ENCODE measurements at places on chromosomes 7 and 10.

DNA sequence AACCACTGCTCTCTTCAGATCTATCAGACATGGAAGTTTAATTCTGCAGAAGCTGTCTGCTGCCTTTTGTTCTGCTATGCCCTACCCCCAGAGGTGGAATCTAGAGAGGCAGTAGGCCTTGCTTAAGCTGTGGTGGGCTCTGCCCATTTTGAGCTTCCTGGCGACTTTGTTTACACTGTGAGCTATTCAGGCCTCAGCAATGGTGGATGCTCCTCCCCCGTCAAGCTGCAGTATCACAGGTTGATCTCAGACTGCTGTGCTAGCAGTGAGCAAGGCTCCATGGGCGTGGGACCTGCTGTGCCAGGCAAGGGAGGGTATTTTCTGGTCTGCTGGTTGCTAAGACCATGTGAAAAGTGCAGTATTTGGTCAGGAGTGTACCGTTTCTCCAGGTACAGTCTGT is 45.1 kb upstream of the CDK14 start:
- no peak for DNase-seq

GRCh38 chr10:7185367-7185690 is 225.5 kb downstream of the SFMBT2 start:
- no peak for DNase-seq

DNA sequence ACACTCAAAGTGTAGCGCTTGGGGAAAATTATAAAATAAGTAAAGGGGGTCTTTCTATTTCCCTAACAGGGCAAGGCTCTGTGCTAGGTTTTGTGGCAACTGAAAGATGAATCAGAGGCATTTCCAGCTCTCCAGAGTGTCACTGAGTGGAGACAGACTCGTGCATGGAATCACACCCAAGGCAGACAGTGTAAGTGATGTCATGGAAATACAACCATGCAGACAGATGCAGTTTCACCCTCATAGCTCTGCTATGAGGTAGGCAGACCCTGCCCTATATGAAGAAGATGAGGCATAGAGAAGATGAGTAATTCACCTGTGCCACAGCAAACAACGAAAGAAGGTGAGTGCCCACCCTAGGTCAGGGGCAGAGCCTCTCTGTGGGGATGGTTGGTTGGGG is 57.2 kb upstream of the PITRM1 start:
- no peak for DNase-seq

GRCh38 chr10:92857904-92858514 is 9.7 kb downstream of the EXOC6 start:
- DNase-seq: no peak

GRCh38 chr10:111200505-111201186 is 123.8 kb downstream of the ADRA2A start:
- DNase-seq: no peak

GRCh38 chr7:15566476-15566875 is 4.7 kb upstream of the AGMO start:
- DNase-seq: no peak

- DNase-seq: no peak
Observed at GRCh38 chr10:71070741-71071140, 141.6 kb upstream of the UNC5B start.

GRCh38 chr10:113476673-113477072 is 76.2 kb upstream of the HABP2 start:
- no peak for DNase-seq

DNA sequence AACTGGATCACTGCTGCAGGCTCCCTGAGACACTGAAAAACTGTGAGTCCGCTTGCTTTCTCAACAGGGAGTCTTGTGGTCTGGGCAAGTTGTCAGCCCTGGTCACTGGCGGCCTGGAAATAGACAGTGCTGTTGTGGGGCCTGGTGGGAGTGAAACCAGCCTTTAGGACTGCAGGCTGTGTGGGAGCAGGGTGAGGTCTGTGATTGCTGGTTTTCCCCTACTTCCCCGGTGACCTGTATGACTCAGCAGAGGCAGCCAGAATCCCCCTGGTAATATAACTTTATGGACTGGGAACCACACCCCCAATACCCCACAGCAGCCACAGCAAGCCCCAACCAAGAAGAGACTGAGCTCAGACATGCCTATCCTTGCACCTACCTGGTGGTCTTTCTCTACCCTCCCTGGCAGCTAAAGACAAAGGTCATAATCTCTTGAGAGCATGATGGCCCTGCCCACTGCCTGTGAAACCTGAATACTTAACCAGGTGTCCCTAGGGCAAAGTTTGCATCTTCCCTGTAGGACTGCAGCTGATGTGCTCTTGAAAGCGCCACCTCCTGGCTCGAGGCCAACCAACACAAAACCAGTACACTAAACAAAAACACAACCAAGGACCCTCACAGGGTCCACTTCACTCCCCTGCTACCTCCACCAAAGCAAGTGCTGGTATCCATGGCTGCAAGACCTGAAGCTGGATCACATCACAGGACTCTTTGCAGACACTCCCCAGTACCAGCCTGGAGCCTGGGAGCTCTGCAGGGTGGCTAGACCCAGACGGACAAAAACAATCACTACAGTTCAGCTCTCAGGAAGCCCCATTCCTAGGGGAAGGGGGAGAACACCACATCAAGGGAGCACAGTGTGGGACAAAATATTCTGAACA is 7.2 kb upstream of the ADAM22 start:
- peak; percentile 31 for DNase-seq

DNA sequence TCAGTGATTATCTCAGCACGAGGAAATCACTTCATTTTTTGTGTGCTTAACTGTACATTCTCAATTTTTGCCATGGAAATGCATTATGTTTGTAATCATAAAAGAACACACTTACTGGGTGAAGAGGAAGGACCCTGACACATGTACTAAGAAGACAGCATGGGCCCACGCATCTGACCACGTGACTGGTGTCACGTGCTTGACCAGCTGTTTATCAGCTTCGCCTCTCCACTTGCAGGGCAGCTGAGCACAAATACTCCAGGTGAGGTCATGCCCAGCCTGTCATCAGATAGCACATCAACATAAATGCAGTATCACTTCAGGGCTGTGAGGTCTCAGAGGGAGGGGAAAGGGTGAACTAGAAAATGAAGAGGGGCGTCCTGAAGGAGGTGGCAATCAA is 179.8 kb downstream of the EBF3 start:
- DNase-seq: peak; percentile 14

DNA sequence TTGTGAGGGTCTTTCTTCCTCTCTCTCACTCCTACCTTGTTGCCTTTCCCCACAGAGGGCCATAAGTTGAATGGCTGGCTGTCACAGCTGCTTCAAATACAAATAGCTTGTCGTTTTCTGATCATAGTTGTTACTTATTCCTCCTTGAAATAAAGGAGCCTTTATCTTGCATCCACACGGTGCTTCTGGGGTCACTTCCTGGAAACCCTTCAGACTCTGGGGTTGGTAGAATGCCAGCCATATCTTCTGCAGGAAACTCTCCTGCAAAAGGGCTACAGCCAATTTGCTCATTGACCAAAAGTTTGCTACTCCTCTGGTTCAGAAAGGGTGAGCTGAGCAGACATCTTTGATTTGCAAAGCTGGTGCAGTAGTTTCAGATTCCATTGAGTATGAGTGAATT is 70.4 kb downstream of the FAM185A start:
- DNase-seq: no peak

GRCh38 chr7:42395607-42396006 is 158.6 kb upstream of the GLI3 start:
- no peak for DNase-seq

- DNase-seq: no peak
Observed at GRCh38 chr10:17847585-17848296, 38.6 kb downstream of the MRC1 start.

DNA sequence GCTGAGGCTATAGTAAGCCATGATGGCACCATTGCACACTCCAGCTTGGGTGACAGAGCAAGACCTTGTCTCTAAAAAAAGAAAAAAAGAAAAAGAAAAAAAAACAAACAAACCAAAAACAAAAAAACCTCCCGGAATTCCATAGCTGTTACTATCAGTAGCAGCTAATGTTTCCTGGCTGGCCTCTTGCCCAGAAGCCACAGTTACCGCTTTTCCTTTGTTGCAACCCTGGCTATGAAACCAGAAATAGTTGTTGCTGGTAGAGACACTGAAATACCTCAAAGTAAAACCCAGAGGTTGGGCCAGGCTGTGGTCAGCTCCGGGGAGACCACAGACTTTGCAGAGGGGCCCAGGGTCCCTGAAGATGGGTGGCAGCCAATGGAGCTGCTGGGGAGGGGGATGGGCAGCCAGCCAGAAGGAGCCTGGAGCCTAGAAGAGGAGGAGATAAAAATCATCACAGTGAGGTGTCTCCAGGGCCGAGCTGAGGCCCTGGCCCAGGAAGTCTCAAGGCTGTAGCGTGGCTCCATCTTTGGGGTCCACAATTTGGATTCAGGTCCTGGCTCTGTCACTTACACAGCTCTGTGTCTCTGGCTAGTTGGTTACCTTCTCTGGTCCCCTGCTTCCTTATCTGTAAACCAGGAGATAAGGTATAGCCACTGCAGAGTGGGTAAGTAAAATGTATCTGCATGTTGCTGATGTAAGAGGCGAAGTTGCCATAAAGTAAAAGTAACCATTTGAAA is 3.4 kb upstream of the CHST12 start:
- peak; percentile 94 for DNase-seq

GRCh38 chr10:51718804-51719291 is 19.5 kb upstream of the CSTF2T start:
- no peak for DNase-seq

GRCh38 chr10:49585387-49585786 is 24.7 kb upstream of the SLC18A3 start:
- DNase-seq: no peak

DNA sequence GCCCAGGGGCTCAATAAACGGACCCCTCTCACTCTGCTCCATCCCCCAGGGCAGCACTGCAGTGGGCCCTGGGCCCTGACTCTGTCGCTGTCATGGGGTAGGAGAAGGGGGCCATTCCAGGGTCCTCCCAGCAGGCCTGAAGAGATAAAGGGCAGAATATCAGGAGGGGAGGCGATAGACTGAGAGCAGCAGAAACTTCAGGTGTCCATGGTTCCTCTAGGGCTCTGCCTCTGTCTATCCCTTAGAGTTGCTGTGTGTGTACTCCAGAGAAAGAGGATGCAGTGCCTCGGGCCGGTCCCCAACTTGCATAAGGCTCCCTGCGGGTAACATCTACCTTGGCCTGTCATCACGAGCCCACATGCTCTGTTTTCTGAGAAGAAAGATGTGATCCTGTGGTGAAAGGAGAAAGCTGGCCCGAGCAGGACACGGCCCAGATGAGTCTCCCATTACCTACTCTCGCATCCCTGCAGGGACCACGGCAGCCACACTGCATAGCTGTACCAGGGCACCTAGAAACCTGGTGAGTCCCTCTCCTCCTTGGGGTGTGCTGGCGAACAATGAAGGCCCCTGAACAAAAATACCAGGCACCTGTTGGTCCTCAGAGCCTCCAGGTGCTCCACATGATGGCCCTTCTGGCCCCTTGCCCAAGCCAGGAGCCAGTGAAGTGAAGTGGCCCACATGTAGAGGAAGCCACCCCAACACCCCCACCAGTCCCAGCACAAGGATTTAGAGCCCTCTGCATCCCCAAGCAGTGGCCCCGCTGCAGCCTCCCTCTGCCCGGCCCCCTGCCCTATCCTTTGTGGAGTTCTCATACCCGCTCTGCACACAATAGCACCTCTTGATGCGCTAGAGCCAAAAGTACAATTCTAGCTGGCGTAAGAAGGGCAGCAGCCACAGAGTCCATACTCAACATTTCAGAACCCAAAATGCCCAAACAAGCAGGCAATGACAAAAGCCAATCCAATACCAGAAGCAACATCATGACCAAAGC is 106.8 kb downstream of the ARHGAP22 start:
- no peak for DNase-seq

- DNase-seq: no peak
Observed at GRCh38 chr7:148615085-148615730, 24.6 kb downstream of the C7orf33 start.

GRCh38 chr10:97648562-97649404 is 8.3 kb downstream of the PI4K2A start:
- no peak for DNase-seq

DNA sequence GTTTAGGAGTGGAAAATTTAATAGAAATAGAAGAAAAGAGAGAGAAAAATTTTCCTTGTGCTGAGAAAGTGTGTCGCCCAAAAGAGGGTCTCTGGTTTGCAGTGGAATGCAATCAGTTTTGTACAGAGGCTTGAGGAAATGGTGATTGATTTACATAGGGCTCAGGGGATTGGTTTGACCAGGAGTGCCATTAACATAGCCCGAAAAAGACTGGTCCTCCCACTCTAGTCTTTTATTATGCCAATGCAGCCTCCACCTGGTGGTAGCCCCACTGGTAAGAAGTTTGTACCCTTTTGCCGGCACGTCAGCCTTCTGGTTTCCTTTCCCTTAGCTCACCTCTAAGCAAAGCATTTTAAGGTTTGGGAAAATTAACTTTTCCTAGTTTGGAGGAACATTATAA is 885.3 kb downstream of the XPNPEP1 start:
- DNase-seq: no peak

DNA sequence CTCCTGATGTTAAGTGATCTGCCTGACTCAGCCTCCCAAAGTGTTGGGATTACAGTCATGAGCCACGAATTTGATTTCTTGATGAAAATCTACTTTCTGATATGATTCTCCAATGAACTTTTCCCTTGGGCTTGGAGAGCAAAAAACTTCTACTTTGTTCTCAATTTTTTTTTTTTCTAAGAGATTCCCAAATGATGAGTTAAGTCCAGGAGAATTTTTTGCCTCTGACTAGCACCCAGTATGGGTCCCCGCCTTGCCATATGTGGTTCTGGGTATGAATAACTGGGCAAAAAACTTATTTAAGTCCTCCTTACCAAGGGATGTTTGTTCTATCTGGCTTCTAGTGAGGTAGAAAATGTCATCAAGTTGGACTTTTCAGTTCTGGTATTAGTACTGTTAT is 147.9 kb upstream of the LYZL1 start:
- DNase-seq: no peak

- DNase-seq: no peak
Observed at GRCh38 chr10:42776681-42777080, 5.9 kb upstream of the BMS1 start.

DNA sequence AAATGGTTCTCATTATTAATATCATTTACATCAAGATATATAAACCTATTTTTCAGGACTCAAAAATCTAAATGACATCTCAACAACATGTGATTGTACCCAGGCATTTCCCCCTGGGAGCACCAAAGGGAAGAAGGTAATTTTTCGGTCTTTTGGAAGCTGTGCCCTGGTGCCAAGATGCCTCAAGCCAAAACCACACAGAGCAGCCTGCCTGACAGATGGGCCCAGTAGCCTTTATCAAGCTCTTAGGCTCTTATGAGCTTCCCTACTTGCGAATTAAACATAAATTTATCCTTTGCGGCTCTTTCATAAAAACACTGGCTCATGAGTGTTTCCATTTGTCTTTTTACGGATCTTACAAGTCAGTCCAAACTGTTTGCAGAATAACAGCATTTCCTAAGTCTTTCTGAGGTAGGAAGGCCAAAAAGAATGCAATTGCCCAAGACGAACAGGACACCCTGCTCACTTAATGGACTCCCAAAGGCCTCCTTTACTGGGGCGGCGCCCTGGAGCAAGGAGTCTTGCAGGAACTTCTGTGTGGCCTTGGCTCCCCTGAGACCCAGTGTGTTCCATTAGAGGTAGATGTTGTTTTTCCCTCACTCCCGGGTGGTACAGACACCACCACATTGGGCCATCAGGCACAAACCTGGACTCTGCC is 4.1 kb upstream of the RASSF4 start:
- no peak for DNase-seq

GRCh38 chr10:102040305-102041050 is 15.5 kb downstream of the ARMH3 start:
- peak; percentile 64 for DNase-seq

GRCh38 chr10:86520871-86521677 is 518 bp downstream of the WAPL start:
- peak; percentile 82 for DNase-seq

Data from kidney (tissue), 22 donors.